ENCODE measurements at places on chromosomes 5 and 9.

- DNase-seq = no peak
These were observed 106.8 kb downstream of the DMRT2 start for GRCh38 chr9:1156794-1157550.

GRCh38 chr9:68802525-68803015 is 97.5 kb downstream of the PIP5K1B start:
- no peak for DNase-seq

DNA sequence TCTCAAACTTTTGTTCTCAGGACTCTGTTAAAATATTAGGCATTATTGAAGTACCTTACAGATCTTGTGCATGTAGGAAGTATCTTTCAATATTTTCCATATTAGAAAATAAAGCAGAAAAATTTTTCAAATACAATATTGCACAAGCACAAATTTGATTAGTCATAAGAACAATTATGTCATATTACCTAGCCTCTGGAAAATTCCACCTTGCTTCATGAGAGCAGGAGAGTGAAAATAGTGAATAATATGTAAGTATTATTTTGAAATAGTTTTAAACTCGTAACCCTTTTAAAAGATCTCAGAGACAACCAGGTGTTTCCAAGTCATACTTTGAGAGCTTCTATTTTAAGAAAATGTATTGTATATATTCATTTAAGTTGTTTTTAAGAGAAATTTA is 1672.9 kb upstream of the ACO1 start:
- DNase-seq = no peak

GRCh38 chr5:141864371-141865370 is 13.5 kb downstream of the PCDH1 start:
- no peak for DNase-seq

GRCh38 chr5:133120156-133120750 is 68.4 kb downstream of the HSPA4 start:
- DNase-seq = no peak

GRCh38 chr9:34746526-34746925 is 36.6 kb upstream of the CCL21 start:
- DNase-seq = no peak

- no peak for DNase-seq
These were observed 58.9 kb downstream of the IRF1 start for GRCh38 chr5:132431632-132432031.

GRCh38 chr5:130141659-130142320 is 237.5 kb downstream of the CHSY3 start:
- DNase-seq = peak; percentile 11

GRCh38 chr9:91386765-91387164 is 25.0 kb upstream of the AUH start:
- no peak for DNase-seq

DNA sequence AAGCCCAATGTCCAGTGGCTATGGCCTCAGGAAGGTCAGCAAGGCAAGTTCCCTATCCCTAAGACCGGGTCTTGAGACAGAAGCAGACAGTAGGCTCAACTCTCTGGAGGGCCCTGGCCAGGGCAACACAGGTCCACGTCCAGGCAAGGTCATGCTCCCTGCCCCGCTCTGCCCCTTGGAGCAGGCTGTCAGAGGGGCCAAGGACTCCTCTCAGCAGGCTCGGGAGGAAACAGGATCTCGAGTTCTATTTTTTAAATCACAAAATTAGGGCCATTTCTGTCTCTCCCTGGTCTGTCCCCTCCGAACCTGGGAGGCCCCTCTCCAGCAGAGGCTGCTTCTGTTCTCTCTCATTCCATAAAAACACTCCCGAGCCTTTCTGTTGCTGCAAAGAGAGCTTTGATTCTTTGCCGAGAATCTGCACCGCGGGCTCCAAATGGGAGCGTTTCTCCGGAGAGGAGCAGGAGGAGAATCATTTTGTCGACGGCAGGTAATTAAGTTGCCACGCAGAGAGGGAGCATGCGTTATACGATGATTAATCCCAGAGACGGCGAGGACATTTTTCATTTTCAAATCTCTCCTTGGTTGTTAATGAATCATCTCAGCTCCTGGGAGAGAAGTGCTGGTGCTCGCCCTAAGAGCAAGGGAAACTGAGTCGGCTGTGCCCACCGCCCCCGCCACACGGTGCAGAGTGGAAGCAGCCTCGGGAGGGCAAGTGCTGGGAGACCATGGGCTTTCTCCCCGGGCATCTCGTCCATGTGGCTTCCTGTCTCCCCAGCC is 24.5 kb upstream of the FCN1 start:
- DNase-seq = no peak

- no peak for DNase-seq
These were observed 8.6 kb downstream of the KCTD16 start for GRCh38 chr5:144179226-144179625.

GRCh38 chr5:73751254-73751914 is 125.4 kb downstream of the ARHGEF28 start:
- no peak for DNase-seq

DNA sequence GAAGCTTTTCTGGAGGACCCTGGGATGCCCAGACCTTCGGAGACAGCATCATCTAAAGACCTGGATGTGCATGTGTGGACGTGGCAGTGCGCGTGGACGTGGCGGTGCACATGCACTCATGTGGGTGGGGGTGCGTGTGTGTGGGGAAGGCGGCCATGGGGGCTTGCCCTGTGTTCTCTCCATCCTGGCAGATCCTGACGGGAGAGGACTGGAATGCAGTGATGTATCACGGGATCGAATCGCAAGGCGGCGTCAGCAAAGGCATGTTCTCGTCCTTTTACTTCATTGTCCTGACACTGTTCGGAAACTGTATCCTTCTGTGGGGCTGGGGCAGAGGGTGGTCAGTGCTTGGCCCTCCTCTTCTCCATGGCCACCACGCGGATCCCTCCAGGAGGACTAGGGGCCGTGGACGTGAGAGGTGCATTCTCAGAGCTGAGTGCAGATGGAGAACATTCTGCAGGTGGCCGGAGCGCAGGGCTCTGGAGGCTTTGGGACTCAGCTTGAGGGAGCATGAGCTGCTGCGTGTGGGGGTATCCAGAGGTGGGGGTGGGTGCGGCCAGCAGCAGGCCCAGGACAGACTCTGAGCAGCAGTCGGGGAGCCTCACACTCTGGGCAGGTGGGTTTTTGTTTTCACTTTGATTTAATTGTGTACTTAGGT is 129.1 kb downstream of the CACNA1B start:
- DNase-seq = no peak

DNA sequence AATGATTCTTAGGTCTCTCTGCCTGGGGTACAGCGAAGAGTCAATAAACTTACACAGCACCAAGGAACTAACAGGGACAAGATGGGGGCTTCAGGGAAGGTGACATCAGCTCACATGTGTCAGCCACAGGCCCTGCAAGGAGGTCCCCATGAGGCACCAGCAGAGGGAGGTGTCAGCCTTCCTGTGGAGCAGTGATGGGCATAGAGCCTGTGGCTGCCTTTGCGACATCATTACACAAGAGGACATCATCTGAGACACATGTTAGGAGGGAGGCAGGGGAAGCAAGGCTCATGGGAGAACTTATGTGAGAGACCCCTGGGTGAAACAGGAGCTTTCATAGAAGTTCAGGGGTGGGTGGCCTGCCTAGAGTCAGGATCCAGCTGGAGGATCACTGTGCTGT is 389.6 kb downstream of the SEMA5A start:
- peak; percentile 45 for DNase-seq

GRCh38 chr9:3855929-3856328 is 330.1 kb upstream of the RFX3 start:
- no peak for DNase-seq

DNA sequence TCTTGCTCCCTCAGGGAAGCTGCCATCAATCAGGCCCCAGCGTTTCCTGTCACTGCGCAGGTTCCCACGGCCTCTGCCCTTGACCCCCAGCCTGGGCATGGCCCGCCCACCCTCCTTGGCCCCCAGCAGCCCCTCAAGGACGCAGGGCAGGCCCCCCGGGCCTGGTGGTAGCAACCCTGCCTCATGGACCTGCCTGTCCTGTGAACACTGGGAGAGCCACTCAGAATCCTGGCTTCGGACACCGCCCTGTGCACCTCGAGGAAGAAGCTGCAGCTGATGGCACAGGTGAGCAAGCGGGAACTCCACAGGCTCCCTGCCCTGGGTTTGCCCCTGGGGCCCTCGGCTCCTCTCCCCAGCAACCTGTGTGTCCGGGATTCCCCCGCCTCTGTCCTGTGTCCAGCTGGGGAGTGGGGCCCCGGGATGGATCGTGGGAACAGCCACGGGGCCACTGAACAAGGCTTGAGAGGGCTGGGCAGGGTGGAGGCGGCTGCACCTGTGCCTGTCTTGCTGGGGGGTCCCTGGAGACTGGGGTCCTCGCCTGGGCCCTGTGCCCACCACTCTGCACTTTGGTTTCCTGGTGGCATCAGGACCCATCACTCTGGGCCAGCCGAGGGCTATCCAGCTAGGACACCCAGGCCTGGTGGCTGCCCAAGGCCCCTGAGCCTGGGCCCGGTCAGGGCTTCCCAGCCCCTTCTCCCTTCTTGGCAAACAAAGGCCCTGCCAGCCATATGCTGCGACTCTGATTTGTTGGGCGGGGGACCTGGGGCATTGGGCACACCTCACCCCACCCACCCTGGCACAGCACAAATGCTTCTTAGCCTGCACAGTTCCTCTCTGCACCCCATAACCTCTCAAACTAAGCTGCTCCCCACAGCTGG is 33.5 kb upstream of the EGFL7 start:
- no peak for DNase-seq

All from HFF-Myc (cell line).